GM23338 (cell line): ENCODE measurements at places on chromosomes 16 and 17.

GRCh38 chr17:39927929-39928857 is 661 bp downstream of the LRRC3C start:
- peaks cover 15% of the 10 kb centered on the region for H3K4me1 ChIP-seq
- H3K27ac ChIP-seq, result peak overlapping the region; percentile 93
- H3K4me3 ChIP-seq, result peak overlapping the region; percentile 97
- no peaks in the 10 kb centered on the region for H3K36me3 ChIP-seq

GRCh38 chr16:48231727-48232492 is 12.2 kb upstream of the LONP2 start:
- H3K4me3 ChIP-seq, result no peak overlapping the region
- no peaks in the 10 kb centered on the region for H3K27me3 ChIP-seq
- DNase-seq, result peak; percentile 78
- no peaks in the 10 kb centered on the region for H3K4me1 ChIP-seq

- H3K36me3 ChIP-seq, result no peaks in the 10 kb centered on the region
- H3K27ac ChIP-seq, result peak within 1 kb of the TSS; percentile 90
- peaks cover 3% of the 10 kb centered on the region; the same call in 1 of the 2 replicates for H3K4me1 ChIP-seq
- no peaks in the 10 kb centered on the region for H3K27me3 ChIP-seq
- H3K4me3 ChIP-seq, result peak within 1 kb of the TSS; percentile 97
Measured at GRCh38 chr17:44689477-44690217, at the start of gene CCDC43. Gene CCDC43 (minus strand): TSS chr17:44689776. CDS start chr17:44689753, 23 bp downstream.

DNA sequence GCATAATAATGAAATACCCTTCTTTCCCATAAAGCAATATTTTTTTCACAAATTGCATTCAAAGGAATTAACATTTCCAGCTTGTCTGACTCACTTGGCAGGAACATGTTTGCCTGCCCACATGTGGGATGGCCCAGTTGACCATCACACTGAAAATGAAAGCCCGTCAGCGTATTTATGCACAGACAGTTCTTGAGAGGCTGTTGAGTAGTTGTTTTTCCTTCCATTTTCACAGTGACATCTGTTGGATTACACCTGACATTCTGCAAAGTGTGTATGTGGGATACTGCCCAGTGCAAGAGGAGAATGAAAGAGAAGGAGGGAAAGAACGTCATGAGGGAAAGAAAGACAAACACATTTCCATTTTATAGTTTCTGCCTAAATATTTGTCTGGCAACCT is 29.7 kb downstream of the HS3ST4 start:
- H3K36me3 ChIP-seq, result no peaks in the 10 kb centered on the region
- H3K27me3 ChIP-seq, result no peaks in the 10 kb centered on the region
- no peak overlapping the region for H3K27ac ChIP-seq
- no peak for DNase-seq
